ENCODE measurements at places on chromosomes 5 and 9. TPM values are rescaled to one million over a fixed set of nuclear protein-coding genes. Genes with fewer than 3 reads are reported as not detected.

CER1 gene
- total RNA-seq = not detected

CCDC127 gene
- total RNA-seq = 6.3 TPM

TAF11L10 gene
- total RNA-seq = not detected

GRCh38 chr9:96554801-96555566 is 64.7 kb downstream of the CDC14B start:
- peak; percentile 86 for DNase-seq

DNA sequence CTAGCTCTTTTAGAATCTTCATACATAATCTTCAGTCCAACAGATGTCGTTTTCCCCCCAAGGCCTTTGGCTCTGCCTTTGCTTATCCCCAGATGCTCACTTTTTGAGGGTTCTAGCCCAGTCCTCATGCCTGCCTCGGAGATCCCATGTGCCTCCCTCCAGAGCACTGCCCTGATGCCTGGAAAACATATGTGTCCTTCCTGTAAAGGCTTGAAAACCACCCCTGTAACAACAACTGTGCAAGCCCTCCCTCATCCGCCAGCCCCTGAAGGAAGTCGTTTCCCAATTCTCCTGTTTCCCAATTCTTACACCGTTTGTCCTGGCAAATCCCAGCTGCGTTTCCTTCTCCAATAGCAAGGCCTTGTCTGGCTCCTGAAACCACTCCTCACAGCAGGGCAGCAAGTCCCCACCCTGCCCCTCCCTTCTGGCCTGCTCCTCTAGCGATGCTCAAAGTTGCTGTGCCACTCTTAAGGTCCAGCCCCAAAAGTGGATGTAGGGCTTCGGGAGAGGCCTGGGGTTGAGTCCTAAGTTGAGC is 52.2 kb downstream of the SLC36A1 start:
- no peak for DNase-seq

GRCh38 chr5:119386596-119387344 is 31.0 kb downstream of the TNFAIP8 start:
- no peak for DNase-seq

DNA sequence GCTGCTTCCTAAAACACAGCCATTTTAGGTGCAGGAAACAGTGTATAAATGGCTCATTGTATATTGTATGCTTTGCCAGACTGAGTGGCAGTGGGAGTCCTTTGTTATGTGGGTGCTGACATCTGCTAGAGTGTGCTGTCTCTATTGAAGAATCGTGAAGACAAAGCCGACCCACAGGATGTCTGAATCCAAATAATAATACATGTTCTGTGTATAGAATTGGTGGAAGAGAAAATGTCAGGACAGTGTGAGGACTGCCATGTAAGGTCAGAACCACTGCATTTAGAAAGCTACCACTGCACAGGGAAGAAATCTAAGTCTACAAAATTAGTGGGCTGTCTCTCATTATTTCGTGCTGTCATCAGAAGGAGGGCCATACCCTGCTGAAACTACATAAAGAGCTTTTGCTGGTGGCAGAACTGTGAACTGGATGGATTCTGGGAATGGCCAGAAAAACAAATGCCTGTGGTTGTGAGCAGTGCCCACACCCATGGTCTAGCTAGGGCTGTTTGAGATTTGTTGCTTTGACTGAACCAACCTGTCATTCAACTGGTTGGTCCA is 2.5 kb downstream of the IL7R start:
- peak; percentile 38 for DNase-seq

DNA sequence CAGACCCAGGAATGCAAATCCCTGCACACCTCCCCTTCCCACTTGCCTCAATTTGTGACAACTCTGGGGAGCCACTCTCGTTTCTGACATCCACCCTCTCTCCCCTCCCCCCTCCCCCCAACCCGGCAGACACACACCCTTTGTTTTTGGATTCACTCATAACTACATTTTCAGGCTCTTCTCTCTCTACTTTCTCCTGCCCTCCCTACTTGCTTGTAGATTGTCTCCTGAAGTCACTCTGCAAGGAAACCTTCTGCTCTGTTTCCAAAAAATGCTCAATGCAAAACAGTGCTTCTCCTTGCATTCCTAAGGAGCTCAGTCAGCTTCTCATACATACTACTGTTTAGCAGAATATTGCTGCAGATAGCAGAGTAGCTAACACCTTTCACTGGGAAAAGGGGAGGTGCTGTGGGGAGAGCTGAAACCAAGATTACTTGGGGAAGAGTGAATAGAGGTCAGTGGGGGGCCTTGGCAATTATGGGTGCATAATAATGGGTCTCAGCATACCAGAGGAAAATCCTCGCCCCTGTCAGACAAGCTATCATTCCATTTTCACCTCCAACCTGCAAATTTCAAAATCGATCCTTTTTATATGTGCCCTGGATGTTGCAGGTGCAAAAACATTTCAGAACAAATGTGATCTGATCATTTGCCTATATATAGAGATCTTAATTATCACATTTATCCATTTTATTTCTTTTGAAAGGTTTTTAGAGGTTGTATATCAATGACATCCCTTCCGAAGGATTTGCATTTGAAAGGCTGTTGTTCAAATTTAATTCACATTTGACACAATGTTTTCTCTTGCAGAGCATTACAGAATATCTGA is 1860.7 kb upstream of the WWC1 start:
- no peak for DNase-seq

Measured in GM23248 (cell line).